ENCODE measurements at places on chromosomes 7 and 10.

- no peaks in the 10 kb centered on the region for H3K36me3 ChIP-seq
- H3K4me1 ChIP-seq, result no peaks in the 10 kb centered on the region
- H3K27me3 ChIP-seq, result no peaks in the 10 kb centered on the region
- no peak overlapping the region for H3K27ac ChIP-seq
Measured at GRCh38 chr7:135914346-135914745, 62.8 kb downstream of the MTPN start.

DNA sequence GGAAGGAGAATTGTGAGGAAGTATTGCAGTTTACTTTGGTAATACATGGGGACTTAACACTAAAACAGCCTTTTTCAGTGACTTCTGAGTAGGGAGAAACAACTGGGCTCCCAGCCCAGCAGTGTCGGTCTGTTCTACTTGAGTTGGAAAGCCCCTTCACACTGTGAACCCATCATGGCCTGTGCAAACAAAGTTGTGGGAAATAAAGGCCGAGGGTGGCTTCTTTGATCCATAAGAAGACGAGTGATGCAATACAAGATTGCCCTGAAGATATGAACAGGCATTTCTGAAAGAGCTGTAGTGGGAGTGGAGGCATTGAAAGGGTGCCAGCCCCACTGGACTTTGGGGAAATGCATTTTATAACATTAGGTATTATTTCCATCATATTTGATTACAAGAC is 28.3 kb downstream of the C10orf120 start:
- no peak overlapping the region for H3K4me3 ChIP-seq
- no peak overlapping the region for H3K27ac ChIP-seq
- no peaks in the 10 kb centered on the region for H3K4me1 ChIP-seq

DNA sequence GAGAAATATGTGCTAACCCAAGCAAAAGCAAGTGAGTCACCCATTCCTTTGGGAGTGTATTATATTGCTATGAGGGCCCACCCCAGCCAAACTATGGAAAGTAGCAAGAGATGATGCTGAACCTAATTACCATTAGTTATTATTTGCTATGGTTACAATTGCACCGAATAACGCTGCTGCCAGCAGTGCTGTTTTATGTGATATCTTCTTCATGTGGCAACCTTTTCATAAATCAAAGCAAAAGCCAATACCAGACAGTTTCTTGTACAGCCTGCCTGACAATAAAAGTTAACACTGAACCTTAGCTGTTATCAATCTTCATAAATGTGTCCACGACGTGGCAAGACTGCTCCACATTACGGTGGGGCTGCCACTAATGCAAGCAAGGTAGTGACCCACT is 241.7 kb upstream of the PLXNA4 start:
- H3K36me3 ChIP-seq, result no peaks in the 10 kb centered on the region
- no peaks in the 10 kb centered on the region for H3K4me1 ChIP-seq
- H3K4me3 ChIP-seq, result no peak overlapping the region
- DNase-seq, result peak; percentile 33
- no peaks in the 10 kb centered on the region for H3K27me3 ChIP-seq

GRCh38 chr7:100867040-100867775 is at the start of gene TRIP6:
Gene TRIP6 (plus strand): TSS chr7:100867387. CDS start chr7:100867498, 111 bp downstream.
- peak; percentile 87 for DNase-seq
- H3K4me1 ChIP-seq, result peaks cover 36% of the 10 kb centered on the region
- H3K27me3 ChIP-seq, result no peaks in the 10 kb centered on the region

DNA sequence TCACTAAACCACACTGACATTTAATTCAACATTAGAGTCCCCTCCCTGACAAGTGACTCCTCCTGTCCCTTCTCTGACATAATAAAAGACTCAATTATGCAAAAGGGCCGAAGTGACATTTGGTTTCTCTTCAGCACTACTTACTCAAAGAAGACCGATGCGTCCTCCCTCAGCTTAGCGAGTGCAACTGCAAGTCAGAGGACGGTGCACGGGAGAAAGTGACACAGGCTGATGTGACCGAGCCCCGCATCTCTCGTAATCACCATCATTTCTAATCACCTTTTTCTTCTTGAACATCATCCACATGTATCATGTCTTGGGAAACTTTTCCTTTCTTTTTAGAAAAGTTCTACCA is 155.7 kb downstream of the TCERG1L start:
- H3K4me3 ChIP-seq, result no peak overlapping the region
- no peak for DNase-seq
- H3K27ac ChIP-seq, result no peak overlapping the region
- H3K4me1 ChIP-seq, result no peaks in the 10 kb centered on the region
